Glomerular endothelial cell (primary cell): ENCODE measurements at places on chromosomes 1 and 21. TPM values are rescaled to one million over a fixed set of nuclear protein-coding genes. Genes with fewer than 3 reads are reported as not detected.

Gene KRTCAP2
- total RNA-seq, result 121 and 150 TPM in 2 replicates

Gene PCP4
- total RNA-seq, result not detected in 2 replicates

Gene C1orf53
- 0.34 and 3.1 TPM in 2 replicates for total RNA-seq

Gene TEKT2
- 0.23 TPM in 1 of 2 replicates, not detected in the other for total RNA-seq

Gene SLAMF8
- not detected in 2 replicates for total RNA-seq

Gene DYNLT5
- 7.4 and 15.9 TPM in 2 replicates for total RNA-seq

Gene IGSF9
- total RNA-seq, result 0.05 and 0.06 TPM in 2 replicates

Gene NR0B2
- total RNA-seq, result not detected in 2 replicates

Gene KIRREL1
- 60.3 and 86.7 TPM in 2 replicates for total RNA-seq

Gene FAAP20
- total RNA-seq, result 34.9 and 56.9 TPM in 2 replicates

Gene LAPTM5
- total RNA-seq, result 82.2 and 132 TPM in 2 replicates

Gene CRYAA
- total RNA-seq, result not detected in 2 replicates

Gene C1orf210
- total RNA-seq, result not detected in 2 replicates

Gene ZNF281
- 19.0 and 21.2 TPM in 2 replicates for total RNA-seq
